ENCODE measurements at places on chromosomes 16 and 17.

DNA sequence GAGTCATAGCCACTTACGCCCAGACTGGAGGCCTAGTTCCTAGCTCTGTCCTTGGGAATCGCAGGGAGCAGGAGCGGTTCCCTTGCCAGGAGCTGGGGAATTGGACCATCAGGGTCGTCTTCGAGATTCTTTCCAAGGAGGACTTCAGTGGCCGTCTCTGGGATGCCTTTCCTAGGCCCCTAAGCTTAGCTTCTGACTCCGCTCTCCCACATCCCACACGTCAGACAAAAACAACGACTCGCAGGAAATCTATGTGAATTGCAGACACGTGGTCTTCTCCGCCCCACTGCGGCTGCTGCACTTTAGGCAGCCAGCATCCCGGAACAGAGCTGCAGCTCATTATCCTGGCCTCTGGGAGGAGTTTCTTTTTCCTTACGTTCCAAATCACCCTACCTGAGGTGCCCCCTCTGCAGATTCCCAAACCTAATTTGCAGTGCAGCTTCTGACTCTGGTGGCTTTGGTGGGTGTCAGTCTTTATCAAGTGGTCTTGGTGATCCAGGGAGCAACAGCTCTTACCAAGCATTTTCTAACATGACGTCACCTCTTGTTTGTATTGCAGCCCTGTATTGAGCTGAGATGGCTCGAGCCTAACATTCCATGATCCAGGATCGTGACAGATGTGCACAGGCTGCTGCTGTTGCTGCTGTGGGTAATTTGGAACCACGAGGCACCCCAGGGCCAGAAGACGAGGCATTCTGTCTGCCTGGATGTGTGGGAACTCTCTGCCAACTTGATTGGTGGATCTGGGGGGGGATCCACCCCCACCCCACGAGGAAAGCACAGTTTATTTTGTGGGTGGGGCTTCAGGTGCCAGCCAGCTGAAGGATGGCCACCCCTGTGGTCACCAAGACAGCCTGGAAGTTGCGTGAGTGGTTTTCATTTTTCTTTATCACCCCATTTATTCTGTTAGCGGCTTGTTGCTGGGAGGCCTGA, 1.1 kb downstream of the KATNB1 start:
- no peak for DNase-seq

GRCh38 chr17:35390663-35391062, 17.2 kb upstream of the SLFN11 start:
- no peak for DNase-seq

- DNase-seq = no peak
Measured at GRCh38 chr17:13038931-13039665, 21.3 kb upstream of the ELAC2 start.

DNA sequence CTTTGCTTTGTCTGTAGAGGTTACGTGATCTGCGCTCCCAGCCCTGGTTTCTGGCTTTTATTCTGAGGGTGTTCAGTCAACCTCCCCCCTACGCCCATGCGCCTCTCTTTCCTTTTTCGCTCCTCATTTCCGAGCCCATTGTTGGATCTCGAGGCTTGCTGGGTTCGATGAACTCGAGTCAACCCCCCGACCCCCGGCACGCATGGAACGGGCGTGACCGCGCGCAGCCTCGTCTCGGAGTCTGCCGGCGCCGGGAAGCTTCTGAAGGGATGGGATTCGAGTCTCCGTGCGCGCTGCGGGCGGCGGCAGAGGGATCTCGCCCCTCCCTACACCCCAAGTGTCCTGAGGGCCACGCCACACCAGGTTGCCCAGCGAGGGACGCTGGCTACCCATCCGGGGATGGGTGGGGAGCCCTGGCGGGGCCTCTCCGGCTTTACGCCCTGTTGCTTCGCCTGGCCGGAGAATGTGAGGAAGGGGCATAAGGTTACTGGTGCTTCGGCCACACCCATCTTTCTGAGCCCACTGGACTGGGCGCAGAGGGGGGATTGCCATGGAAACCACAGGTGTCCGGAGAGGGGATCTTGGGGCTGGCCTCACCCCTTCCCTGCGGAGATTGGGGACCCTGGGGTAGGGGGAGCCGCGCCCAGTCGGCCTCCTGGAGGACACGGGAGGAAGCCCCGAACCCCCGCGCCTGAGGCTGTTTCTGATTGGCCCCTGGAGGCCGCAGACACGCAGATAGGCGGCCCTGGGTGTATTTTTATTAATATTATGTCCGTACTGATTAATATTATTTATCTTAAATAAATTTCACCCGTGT, 1.8 kb downstream of the MAPT start:
- no peak for DNase-seq

DNA sequence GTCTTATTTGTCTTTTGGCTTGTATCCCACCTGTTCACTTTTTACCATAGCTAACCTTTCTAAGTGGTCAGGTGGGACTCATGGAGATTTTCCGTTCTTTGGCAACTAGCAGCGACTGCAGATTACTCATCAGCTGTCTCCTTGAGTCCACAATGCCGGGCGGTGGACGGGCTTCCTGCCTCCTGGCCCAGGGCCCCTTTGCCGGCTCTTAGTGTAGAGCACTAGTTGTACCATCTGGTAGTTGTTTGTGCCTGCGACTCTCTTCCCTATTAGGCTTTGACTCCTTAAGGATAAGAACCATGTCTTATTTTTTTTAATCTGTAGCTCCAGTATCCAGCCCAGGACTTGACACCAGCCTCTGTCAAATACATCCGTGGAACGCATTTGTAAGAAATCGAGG, 399.9 kb downstream of the WWOX start:
- no peak for DNase-seq

- DNase-seq = no peak
Measured at GRCh38 chr17:80822700-80823410, 168.8 kb upstream of the CHMP6 start.

DNA sequence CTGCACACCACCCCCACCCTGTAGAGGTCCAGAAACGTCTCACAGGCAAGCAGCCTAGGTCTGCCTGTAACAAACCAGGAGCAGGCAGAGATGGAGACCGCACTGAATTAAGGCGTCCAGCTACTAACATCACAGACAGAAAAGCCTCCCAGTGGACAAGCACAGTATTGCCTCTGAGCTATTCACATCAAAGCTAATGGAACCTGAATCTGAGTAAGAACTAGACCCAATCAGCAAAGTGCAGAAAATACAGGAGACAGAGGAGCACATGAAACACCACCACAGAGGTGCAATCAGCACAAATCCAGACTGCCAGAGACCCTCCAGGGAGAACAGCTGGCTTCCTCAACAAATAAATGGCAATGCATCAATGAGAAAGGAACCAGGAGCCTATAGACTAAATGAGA, 22.2 kb upstream of the PEMT start:
- no peak for DNase-seq

DNA sequence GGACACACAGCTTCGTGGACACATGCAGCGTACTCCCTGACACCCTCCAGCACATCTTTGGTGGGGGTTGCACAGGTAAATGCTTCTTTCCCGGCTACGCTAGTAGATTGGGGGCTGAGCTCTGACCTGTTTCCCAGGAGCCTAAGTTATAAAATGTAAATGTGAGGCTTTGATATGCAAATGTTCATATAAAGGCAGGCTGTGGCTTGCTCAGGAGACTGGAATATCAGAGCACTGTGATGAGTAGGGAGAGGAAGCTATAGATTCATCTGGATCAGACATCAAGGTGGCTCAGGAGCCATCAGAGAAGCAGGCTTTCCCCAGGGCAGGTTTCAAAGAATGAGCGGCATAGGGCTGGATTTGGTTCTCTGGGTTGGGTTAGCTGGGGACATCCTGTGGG, 3.4 kb upstream of the ETV4 start:
- DNase-seq = no peak

DNA sequence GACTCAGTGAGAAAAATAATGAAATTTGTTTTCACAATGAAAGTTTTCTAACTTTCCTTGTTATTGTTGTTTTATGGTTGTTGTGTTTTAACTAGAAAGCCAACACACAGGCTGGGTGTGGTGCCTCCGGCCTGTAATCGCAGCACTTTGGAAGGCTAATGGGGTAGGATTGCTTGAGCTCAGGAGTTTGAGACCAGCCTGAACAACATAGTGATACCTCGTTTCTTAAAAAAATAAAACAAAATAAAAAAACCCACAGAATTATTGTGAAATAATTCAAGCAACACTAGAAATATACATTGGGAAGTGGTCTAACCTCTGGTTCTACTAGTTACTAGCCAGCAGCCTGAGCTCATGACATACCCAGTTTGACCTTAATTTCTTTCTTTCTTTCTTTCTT, 630 bp downstream of the MILR1 start:
- DNase-seq = no peak

- DNase-seq = no peak
Measured at GRCh38 chr17:73647772-73648542, 3.7 kb upstream of the SDK2 start.

DNA sequence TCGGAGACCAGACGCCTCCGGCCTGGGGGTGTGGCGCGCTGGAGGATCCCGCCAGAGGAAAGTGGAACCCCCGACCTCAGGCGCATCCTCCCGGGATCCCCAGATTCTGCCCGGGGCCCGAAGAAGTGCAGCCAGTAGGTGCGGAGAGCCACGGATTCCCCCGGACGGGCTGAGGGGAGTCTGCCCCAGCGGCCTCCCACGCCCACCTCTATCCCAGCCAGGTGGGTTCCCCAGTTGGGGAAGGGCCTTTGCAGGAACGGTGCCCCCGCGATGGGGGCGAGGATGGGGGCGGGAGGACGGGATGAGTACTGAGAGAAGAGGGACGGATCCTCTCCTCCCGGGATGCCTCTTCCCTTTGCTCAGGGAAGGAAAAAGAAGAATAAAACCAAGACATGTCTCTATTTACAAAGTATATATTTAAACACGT, 5.1 kb downstream of the CBX8 start:
- no peak for DNase-seq

GRCh38 chr17:28807925-28808634, 34.5 kb downstream of the FAM222B start:
- no peak for DNase-seq

DNA sequence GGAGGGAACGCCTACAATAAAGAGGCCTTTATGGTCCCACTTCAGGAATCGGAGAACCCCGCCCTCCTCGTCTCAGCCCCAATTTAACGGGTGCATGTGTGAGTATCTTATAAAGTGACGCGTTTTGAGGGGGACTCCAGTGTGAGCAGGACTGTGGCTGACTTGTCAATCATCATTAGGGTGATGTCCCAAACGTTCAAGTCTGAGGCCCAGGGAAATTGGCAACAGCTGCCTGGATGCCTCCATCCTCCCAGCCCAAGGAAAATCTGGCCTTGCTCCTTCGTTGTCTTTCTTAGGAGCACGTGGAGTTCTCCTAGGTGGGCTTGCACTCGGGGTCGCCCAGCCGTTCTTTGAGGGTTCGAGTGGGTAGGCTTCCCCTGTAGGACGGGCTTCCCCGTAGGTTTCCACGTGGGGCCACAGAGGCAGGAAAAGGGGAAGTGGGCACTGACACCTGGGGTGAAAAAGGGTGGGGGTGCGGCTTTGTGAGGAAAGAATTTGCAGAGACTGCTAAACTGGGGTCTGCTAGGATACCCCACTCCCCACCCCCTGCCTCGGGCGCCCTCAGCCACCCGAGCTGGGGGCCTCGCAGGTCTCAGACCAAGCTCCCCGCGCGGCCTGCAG, 561 bp upstream of the HERPUD1 start:
- DNase-seq = no peak

- no peak for DNase-seq
Measured at GRCh38 chr16:9365370-9365728, 273.9 kb downstream of the HAPSTR1 start.

GRCh38 chr16:56068816-56069215, 122.5 kb upstream of the GNAO1 start:
- DNase-seq = no peak

DNA sequence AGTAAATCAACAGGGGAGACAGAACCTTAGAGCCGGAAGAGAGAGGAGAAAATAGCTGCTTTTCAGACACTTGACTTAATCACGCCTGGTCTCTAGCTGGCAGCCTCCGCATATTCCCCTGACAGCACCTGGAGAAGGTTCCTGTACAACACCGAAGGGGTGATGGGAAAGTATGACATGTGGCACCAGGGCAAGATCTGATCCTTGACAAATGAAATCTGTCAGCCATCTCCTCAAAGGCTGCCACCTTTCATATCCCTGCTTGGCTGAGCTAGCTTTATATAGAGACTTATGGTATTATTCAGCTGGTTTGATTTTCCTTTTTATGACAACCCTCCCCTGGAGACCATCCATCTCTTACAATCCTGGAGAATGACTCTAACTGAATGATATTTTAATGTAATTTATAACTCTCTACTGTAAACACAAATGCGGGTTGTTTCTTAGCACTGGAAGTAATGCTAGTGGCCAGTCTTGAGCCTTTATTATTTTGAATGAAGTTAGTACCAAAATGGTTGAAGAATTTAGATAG, 1205.3 kb upstream of the CDH8 start:
- DNase-seq = no peak

GRCh38 chr16:56823081-56823733, 41.8 kb upstream of the SLC12A3 start:
- DNase-seq = no peak

GRCh38 chr16:61364990-61365389, 671.2 kb downstream of the CDH8 start:
- no peak for DNase-seq

DNA sequence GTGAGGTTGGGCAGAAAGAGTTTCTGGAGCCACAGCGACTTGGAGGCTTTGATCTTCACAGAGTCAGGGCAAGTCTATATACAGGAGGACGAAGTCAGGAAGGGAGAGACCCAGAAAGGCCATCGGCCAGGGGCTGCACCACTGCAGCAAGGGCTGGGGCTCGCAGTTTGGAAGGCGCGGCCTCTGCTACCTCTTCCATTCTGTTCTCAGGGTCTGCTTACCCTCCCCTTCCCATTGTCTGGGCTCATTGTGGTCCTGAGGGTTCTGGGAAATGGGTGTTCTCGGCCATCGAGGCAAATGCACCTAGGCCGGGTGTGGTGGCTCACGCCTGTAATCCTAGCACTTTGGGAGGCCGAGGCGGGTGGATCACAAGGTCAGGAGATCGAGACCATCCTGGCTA, 16.0 kb downstream of the ST6GALNAC1 start:
- no peak for DNase-seq

GRCh38 chr16:84532291-84532724, 27.8 kb upstream of the MEAK7 start:
- DNase-seq = no peak

DNA sequence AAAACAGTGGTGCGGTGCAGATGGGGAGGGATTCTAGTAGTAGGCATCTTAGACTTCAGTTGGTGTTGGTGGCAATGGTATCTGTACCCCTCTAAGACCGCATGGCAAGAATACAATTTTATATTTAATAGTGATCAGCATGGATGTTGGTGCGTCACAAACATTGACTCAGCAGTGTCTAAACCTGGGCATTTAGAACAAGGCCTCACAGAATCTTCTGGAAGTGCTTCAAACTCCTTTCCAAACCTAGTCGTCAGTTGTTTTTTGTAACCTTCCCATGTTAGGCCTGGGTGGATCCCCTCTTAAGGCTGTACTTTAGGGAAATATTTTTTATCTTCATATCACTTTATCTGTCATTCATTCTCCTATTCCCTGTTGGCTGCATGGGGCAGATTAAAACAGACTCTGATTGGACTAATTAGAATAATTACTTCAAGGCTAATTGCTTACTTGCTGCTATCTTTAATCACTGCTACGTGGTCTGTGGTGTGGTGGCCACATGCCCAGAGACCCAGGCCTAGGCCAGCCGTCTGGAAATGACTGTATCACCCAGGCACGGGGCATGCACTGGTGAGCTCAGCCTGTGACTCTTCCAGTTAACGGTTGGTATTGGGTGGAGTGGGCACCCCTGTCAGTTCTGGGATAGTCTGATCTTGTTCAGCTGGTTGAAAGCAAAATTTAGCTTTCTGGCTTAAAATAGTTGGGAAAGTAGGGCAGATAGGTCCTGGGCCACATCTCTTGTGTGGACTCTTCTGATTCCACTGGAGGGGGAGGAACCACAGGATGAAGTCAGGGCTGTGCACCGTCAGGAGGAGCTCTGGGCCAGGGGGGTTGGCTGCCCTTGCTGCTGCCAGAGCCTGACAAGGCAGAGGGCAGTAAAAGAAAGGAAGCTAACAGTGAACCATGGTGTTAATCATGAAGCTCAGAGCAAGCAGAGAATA, 4.5 kb downstream of the ALKBH5 start:
- no peak for DNase-seq

Measured in GM06990 (cell line).